Fibroblast of skin of right quadriceps (primary cell): ENCODE measurements at places on chromosomes 2 and 18.

DNA sequence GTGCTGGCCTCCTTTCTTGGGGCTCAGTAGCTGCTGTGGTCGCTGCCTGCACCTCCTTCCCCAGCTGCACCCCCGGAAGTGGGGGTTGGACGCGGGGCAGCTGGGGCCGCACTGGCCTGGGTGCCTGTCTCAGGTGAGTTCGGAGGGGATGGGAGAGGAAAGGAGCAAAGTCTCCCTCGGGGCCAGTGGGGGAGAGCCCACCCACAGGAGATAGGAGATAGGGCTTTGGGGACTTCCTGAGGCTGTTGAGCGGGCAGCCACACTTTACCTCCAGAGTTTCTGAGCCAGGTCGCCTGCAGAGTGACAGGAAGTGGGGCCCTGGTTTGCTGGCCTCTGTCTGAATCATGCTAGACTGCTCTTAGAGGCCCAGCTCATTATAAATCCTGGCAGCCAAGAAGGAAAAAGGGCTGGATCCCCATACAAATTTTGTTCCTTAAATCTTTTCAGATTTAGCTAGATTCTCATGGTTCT is 8.1 kb downstream of the MBP start:
- no peak for DNase-seq

DNA sequence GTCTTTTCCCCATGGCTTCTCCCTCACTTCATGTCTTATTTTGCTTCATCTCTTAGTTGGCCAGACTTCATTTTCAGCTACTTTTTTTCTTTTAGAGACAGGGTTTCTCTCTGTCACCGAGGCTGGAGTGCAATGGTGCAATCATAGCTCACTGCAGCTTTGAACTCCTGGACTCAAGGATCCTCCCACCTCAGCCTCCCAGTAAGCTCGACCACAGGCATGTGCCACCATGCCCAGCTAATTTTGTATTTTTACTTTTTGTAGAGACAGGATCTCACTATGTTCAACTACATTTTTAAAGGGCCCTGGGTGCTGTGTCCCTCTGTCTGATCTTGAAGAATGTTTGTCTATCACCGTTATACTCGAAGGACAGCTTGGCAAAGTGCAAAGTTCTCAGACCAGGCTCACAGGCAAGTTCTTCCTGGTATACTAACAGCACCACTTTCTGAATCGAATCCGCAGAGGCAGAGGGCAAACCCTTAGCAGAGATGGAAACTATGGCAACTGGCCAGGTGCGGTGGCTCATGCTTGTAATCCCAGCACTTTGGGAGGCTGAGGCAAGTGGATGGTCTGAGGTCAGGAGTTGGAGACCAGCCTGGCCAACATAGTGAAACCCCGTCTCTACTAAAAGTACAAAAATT is 60.9 kb downstream of the SOWAHC start:
- DNase-seq: no peak

DNA sequence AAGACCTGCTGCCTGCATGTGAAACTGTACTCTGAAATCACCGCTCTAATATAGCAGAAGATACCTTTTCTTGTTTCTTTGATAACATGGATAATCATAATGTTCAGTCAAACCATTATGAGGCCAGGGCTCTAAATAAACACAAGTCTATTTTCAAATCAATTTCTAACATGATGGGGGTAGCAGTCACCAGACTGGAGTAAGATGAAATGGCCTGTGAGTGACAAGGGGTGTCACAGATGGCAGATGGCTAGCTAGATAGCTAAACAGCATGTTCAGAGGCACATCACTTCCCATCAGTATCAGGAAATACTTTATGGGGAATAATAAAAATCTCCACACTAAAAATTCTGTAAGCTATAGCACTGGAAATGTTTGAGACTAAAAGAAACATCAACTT is 14.0 kb downstream of the MBD2 start:
- no peak for DNase-seq

DNA sequence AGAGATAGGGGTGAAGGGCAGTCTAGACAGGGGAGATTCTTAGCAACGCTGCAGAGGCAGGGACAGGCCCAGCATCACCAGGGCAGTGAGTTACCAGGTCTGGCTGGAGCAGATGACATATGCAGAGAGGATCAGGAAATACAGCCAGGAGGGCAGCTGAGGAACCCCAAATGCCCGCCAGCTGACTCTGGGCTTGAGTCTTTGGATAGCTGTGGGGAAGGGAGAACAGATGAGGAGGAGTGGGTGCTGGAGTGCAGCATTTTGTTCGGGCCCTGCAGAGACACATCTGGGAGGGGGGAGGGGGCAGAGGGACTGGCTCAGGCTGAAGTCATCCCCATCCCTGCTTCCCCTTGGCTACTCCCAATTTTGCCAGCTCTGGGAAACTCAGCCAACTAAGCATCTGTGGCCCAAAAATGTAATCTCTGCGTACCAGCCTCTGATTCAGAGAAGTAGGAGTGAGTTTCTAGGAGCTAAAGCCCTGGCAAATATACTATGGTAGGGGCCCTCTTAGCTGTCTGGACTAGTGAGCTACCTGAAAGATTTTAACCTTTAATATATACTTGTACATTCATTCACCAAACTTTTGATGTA is 214.5 kb downstream of the ZBTB7C start:
- DNase-seq: no peak

GRCh38 chr2:119939915-119940314 is 73.0 kb upstream of the EPB41L5 start:
- no peak for DNase-seq

DNA sequence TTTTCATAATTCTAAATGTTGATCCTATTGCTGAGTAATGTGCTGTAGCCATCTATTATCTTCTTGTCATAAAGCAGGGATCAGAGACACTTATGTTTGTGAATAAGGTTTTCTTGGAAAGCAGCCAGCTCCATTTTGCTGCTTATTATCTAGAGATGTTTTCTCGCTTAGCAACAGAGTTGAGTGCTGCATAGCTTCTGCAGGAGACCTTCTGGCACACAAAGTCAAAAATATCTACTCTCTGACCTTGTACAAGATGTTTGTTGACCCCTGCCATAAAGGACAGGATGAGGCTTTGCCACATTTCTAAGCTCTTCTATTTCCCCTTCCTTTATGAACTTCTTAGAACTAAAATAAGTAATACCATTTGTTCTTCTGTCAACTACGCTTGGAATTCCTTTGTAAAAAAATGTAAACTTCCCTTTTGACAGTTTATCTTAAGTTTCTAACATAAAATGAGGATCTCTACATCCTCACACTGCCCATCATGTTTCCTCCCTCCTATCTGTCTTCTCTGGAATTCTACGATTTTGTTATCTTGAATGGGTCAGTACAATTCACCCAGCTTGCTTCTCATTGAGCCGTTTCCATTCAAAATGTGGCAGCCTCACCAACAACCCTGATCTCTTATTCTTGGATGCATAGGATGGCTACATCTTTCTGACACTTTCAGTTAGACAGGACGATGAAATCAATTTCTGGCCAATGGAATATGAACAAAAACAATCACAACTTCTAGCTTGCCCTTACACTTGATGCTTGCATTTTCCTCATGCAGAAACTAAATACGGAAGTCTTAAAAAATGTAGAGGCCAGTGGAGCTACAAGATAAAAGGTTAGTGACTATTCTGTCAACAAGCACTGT is 1377.0 kb downstream of the SUCLG1 start:
- DNase-seq: peak; percentile 87

- DNase-seq: no peak
Observed at GRCh38 chr2:46068636-46069035, 228.6 kb upstream of the EPAS1 start.

DNA sequence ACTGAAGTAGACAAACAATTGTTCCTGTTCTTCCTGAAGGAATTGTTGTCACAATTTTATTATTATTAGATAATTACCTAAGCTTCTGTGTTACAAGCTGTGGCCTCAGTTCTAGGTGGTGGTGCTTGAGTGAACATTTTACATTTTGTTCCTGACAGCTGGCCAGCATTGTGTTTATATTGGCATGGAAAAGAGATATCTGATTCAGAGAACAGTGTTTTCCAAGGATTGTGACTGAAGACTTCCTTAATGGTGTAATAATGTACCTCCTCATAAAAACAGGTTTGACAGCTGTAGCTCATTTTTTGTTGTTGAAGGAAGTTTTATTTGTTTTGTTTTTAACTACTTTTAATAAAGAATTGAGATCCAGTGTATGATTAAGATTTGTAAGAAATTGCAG is 95.2 kb downstream of the EPB41L5 start:
- DNase-seq: peak; percentile 72

DNA sequence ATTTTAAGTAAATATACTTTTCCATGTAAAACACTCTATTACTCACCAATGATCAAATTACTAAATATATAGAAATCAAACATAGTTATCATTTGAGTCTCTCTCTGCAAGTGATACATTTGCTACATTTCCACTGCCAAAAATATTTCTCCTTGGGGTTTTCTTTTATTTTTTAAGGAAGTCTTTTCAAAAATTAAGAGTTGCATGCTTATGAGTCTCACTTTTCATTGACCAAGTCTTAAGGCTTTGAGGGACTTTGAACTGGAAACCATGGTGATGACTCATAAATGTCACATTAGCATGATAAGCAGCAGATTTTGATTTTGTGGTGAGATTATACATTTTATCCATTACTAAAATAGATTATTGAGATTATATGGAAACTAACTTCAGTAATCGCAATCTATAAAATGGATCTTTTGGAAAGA is 152.9 kb downstream of the FAM124B start:
- no peak for DNase-seq

- no peak for DNase-seq
Observed at GRCh38 chr2:55776966-55777365, 83.3 kb upstream of the PNPT1 start.

DNA sequence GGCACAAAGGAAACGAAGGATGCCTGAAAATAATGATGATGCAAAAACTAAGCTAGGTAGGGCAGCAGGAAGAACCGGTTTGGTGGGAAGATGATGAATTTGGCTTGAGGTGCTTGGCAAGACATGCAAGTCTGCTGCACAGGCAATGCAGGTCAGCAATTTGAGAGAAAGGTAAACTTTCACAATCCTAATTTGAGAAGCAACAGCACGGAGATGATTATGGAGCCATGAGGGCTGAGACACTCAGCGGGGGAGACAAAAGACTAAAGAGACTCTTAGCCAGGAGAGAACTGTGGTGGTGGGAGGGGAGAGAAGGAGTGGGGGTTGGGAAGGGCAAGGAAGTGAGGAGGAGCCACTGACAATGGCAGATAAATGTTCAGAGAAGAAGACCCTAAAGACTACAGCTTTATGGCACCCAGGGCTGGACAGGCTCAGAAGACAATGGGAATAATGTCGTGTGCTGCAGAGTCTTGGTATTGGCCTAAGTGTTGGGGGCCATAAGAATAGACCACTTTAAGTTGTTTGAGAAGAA is 19.4 kb upstream of the RNF149 start:
- no peak for DNase-seq

DNA sequence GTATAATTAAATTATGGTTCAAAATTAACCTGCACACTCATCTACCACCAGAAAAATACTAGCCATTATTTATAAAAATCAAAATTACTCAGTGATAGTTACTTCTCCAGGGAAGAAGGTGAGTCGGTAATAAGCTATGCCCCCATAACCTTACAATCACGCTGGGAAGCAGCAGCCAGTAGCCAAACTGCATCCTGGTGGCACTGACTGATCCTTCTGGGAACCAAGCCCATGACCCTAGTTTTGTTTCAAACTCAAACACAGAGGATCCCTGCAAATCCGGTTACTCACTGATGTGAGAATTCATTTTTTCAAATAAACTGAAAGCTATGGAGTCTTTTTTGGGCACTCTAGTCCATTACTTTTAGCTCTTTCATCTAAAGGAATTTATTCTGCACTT is 88.2 kb upstream of the VWC2L start:
- DNase-seq: peak; percentile 41

GRCh38 chr18:70329071-70329470 is 40.2 kb downstream of the SOCS6 start:
- no peak for DNase-seq

- DNase-seq: no peak
Observed at GRCh38 chr2:177679611-177680605, 287.3 kb downstream of the AGPS start.

- peak; percentile 46 for DNase-seq
Observed at GRCh38 chr2:196482119-196483065, 157.1 kb upstream of the CCDC150 start.

- no peak for DNase-seq
Observed at GRCh38 chr2:182824767-182825158, 41.7 kb downstream of the FRZB start.

DNA sequence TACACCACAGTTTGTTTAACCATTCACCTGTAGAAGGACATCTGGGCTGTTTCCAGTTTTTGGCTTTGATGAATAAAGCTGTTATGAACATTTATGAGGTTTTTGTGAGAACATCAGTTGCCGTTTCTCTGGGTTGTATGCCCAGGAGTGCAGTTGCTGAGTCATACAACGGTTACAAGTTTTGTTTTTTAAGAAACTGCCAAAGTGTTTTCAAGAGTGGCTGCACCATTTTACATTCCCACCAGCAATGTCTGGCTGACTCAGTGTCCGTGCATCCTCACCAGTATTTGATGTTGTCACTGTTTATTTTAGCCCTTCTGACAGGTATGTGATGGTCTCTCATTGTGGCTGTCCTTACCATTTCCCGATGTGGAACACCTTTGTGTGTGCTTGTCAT is 48.0 kb upstream of the GPR17 start:
- peak; percentile 27 for DNase-seq

GRCh38 chr18:12745095-12745795 is 42.4 kb downstream of the PSMG2 start:
- DNase-seq: peak; percentile 77

DNA sequence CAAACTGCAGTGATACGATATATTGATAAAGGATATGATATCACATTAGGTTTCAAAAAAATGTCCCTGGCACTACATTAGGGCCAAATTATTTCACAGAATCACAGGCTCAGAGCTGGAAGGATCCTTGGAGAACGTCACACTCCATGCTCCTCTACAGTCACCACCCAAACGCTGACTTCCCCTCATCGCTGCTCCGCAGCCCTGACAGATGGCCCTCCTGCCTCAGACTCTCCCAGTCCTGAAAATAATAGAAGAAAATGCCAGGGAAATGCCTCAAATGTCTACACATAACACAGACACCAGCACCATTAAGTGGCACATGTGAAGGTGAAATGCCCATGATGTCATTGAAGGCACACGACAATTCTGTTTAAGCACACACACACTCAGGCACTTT is 72.0 kb downstream of the ZNF521 start:
- no peak for DNase-seq

GRCh38 chr2:102508863-102509262 is 35.8 kb downstream of the SLC9A4 start:
- no peak for DNase-seq
